OCI-LY7 (cell line): ENCODE measurements at places on chromosomes 5 and 9.

DNA sequence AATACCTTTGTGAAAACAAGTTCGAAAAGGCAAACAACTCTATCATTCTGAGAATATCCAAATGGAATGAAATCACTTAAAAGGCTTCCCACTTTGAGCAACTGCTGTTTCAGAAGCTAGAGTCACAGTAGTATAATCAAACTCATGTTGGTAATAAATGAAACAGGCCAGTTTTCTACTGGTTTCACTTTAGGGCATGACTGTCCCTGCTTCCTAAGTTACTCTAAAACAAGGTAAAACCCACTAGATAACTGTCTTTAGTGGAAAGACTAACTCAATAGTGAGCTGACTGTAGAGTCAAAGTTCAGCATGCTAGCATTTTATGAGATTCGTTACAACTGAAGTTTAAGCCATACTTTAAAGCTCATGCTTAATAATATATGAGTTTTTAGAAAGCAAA, 6.0 kb downstream of the CDC26 start:
- no peak for DNase-seq

- no peak for DNase-seq
These were observed 73.5 kb downstream of the OTULIN start for GRCh38 chr5:14738050-14738449.

DNA sequence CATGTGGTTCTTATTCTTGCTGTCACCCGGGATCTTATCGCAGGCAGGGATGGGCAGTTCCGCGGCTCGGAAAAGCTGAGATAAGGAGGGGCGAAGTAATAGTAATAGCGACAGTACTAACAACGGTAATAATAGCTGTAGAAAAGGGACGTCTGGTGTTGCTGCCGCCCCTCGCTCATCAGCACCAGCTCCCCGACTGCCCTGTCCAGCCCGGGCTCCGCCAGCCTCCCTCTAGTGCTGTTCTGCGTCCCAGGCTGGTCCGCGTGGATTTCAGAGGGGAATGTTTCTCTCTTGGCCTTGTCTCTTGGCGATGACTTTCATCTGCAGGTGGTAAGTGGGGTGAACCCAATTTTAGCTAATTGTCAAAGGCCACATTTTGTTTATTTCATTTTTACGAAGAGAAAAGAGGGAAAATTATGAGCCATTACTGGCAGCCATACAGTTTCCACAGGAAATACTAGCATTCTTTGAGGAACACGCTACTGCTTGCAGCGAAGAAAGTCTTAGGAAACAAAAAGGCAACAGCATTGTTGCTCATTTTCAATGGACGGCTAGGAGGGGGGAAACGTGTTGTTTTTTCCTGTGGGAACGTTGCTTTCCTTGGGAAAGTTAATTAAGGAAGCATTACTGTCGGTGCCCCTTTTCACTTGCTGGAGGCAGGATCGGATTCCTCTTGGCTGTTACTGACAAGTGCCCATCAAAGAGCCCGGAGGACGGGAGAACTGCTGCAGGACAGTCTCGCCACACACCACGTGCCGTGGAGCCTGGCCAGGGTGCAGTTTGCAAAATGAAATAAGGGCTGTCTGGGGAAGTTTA, 762 bp downstream of the SNCAIP start:
- DNase-seq: no peak

GRCh38 chr9:122065923-122066629, 27.0 kb downstream of the TTLL11 start:
- no peak for DNase-seq

DNA sequence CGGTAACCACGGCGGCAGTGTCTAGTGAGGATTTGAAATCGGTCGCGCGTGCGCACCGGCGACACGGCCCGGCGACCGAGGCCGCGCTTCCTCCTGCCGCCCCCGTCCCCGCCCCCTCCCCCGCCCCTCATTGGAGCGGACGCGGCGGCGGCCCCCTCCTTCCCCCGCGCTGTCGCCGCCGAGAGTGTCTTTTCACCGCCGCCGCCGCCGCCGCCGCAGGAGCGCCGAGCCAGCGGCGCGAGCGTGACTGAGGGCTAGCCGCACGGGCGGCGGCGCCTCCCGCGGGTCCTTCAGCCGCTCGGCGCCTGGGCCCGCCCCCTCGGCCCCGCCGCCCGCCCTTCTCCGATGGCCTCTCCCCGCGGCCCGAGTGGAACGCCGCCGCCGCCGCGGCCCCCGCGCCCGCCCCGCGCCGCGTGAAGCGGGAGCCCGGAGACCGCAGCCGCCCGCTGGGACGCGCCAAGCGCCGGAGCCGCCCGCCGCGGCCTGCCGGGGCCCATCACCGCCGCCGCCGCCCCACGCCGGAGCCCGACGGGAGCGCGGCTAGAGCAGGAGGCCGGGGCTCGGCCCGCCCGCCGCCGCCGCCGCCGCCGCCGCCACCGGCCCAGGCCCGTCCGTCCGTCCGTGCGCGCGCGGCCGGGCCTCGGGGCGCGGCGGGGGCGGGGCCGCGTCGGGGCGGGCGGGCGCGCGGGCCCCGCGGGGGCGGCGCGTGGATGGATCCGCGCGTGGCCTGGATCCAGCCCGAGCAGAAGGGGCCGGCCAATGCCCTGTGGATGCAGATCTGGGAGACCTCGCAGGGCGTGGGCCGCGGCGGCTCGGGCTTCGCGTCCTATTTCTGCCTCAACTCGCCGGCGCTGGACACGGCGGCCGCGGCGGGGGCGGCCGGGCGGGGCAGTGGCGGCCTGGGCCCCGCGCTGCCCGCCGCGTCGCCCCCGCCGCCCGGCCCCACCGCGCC, at the start of gene TENT4A:
TSS of gene TENT4A (plus strand) at position 159 of the 952 bp plus-strand sequence. CDS start at position 711, 552 bp downstream.
- no peak for DNase-seq
